ENCODE measurements at places on chromosomes 11 and 22.
A peak's percentile ranks its signal among the peaks of the same experiment; 100 is the strongest.

DNA sequence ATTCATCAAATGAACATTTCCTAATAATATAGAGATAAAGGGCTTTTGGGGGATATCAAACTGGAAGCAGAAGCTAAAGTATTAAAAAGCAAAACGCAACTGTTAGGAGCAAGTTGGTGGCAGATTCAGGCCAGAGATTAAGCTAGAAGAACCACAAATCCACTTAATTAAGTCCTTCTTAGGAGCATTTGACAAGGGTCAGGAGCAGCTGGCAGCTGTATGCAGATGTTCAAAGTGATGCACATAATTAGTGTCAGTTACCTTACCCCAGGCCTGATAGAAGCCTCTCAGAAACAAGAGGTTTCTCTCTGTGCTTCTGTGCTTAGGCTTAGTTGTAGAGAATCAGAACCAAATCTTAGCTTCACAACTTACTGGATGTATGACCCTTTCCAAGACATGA lies 546.5 kb upstream of the ANO5 start:
- DNase-seq = no peak

GRCh38 chr11:131645237-131645636 lies 274.8 kb downstream of the NTM start:
- DNase-seq = no peak

DNA sequence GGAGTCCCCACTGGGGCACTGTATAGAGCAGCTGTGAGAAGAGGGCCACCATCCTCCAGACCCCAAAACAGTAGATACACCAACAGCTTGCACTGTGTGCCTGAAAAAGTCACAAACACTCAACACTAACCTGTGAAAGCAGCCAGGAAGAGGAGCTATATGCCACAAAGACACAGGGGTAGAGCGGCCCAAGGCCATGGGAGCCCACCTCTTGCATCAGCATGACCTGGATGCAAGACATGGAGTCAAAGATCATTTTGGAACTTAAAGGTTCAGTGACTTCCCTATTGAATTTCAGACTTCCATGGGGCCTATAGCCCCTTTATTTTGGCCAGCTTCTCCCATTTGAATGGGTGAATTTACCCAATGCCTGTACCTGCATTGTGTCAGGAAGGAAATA lies 29.7 kb upstream of the CYB5R3 start:
- no peak for DNase-seq

DNA sequence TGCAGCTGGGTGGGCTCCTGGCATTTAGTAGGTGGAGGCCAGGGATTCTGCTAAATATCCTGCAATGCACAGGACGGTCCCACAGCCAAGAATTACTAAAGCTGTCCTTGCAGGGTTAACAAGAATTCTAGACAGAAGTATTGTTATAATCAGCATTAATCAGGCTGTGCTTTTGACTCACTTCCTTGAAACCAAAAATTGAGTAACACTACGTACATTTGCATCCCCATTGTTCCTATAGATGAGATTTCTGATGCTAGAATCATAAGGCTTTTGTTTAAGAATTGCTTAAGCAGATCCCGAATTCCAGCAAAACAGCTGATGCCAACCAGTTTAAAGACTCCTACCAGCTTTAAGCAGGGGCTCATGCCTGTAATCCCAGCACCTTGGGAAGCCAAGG lies 11.4 kb downstream of the SLC6A5 start:
- no peak for DNase-seq

DNA sequence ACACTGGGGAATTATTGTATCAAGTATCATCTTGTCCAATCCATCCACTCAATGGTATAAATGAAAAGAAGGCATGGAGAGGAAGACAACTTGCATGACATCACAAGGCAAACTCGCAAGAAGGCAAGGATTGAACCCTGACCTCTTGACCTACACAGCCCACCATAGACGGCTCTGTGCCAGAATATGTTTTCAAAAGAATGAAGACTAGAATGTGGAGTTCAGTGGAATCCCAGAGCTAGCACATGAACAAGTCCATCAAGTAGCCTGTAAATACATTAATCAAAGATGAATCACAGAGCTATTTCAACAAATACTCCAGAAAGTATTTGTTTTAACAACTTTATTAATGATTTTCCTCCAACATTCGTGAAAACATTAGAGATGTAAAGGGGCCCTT lies 189.7 kb downstream of the GUCY1A2 start:
- DNase-seq = no peak

- peak; percentile 91 for DNase-seq
These were observed 74.0 kb downstream of the ADAMTS15 start for GRCh38 chr11:130522284-130522961.

DNA sequence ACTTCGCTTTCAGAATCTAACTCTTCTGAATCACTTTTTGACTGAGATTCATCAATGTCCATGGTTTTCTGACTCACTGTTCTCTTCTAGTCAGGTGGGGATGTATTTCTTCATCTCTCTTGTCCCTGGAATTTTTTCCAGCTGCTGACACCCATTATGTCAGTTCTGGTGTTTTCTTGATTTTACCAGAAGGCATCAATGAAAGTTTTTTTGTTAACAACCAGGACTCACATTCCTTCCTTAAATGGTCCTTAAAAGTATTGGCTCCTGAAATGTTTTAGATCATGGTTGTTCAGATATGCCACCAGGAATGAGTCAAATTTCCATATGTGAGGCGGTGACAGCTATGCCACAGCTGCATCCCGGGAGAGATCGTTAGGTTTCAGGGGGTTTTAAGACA lies 12.9 kb downstream of the MICAL2 start:
- no peak for DNase-seq

DNA sequence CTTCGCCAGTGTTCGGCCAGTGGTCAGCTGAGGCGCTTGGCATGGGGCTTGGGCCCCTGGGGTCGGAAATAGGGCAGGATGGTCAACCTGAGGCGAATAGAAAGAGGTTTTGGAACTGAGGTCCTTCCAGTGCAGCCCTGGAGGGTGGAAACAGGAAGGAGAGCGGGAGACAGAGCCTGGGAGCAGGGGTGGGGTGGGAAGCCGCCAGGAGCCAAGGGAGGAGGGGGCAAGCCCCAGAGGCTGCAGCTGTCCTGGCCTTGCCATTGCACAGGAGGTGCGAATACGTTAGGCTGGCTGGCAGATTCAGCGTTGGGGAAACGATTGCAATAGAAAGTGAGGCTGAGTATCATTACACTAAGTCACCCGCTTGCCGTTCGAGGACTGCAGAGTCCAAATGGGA lies 13.9 kb upstream of the KCTD17 start:
- no peak for DNase-seq

GRCh38 chr11:69578167-69578566 lies 62.8 kb upstream of the CCND1 start:
- DNase-seq = no peak

Measured in heart left ventricle (tissue), 16 donors.